CD4-positive, alpha-beta T cell treated with Interleukin-1 beta for 1 hour (primary cell): ENCODE measurements at places on chromosomes 2 and 18.

DNA sequence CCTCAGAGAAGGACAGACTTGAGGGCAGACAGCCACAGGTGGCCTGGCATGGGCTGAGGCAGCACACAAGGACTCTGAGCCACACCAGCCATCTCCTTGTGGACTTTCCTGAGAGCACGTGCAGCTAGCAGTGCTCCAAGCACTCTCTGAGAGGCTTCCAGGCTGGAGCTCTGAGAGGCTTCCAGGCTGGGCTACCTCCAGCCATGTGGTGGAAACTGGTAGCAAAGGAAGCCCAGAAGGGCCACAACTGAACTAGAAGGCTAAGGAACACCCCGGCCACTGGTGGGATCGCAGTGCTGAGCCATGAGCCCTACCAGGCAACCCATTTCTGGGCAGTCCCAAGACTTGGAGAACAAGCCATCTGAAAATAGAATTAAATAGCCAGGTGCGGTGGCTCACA lies 39.5 kb downstream of the BCL11A start:
- no peak for DNase-seq

GRCh38 chr18:35042389-35043071 lies 1.3 kb downstream of the MAPRE2 start:
- DNase-seq: peak; percentile 70

GRCh38 chr2:429575-430254 lies 141.8 kb upstream of the ALKAL2 start:
- peak; percentile 27 for DNase-seq

DNA sequence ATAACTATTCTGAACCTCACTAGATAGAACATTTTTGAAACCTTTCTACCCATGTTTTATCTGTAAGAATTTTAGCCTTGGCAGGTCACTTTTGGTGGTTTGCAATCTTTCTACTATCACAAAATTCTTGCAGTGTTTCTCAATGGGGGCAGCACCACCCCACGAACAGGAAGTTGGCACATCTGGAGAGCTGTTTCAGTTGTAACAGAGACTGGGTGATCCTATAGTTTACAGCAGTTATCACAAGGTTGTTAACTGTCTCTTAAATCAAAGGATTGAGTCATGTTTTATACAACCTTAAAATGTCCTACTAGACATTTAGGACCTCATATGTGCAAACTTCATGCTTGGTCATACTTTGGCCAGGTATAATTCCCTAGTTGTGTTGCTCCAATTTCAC lies 829.2 kb downstream of the ERBB4 start:
- DNase-seq: no peak

GRCh38 chr18:73189718-73190117 lies 321.9 kb upstream of the NETO1 start:
- DNase-seq: no peak

- no peak for DNase-seq
These were observed 85.9 kb downstream of the USP40 start for GRCh38 chr2:233480490-233481202.

DNA sequence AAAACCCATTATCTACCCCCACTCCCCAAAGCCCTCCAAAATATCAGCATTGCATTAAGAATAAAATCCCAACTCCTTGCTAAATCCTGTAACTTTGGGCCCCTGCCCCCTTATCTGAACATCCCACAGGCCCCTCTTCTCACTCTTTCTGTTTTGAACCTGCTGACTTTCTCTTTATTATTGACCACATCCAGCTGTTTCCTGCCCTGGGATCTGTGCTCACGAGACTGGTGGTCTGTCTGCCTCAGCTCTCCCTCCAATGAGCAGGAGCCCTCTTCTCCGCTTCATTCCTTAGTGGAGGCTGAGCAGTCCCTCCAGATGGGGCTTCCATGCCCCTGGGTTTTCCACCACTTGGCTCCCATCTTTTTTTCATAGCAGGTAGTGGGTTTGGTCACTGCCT lies 116.9 kb downstream of the ACKR3 start:
- DNase-seq: no peak

DNA sequence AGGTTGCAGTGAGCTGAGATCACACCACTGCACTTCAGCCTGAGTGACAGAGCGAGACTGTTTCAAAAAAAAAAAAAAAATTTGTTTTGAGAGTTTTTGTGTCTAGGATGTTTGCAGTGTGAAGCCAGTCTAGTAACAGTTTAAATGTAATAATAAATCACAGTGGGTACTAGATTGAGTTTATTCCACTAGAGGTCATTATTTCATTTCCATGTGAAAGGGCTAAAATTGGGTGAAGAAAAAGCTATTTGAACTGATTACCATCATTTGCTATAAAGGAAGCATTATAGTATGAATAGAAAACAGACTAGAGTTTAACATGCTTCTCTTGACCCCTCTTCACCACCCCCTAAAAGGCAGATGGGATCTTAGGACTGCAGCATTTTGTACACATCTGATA lies 20.3 kb downstream of the SNRPD1 start:
- no peak for DNase-seq

- no peak for DNase-seq
These were observed 74.6 kb downstream of the AGAP1 start for GRCh38 chr2:235568431-235568830.

GRCh38 chr2:135703300-135703699 lies 38.4 kb upstream of the UBXN4 start:
- DNase-seq: no peak
